ENCODE measurements at places on chromosomes 2 and 18. TPM values are rescaled to one million over a fixed set of nuclear protein-coding genes. Genes with fewer than 3 reads are reported as not detected.

HRH4 gene
- total RNA-seq, result not detected

ARHGAP15 gene
- 158 TPM for total RNA-seq

PSME4 gene
- 55.3 TPM for total RNA-seq

STARD6 gene
- total RNA-seq, result not detected
